ENCODE measurements at places on chromosomes 6 and 20. TPM values are rescaled to one million over a fixed set of nuclear protein-coding genes. Genes with fewer than 3 reads are reported as not detected.

The MUC21 gene
- total RNA-seq = not detected

The PSORS1C2 gene
- not detected for total RNA-seq

The ZNF165 gene
- 0.38 TPM for total RNA-seq

The PCSK2 gene
- total RNA-seq = not detected

The LY6G6F gene
- not detected for total RNA-seq

The FAM209B gene
- total RNA-seq = not detected

The ENPP3 gene
- total RNA-seq = under 0.01 TPM

The MYLK2 gene
- under 0.01 TPM for total RNA-seq

The CAP2 gene
- 17.8 TPM for total RNA-seq
